ENCODE measurements at places on chromosomes 7 and 10. TPM values are rescaled to one million over a fixed set of nuclear protein-coding genes. Genes with fewer than 3 reads are reported as not detected.

The CALML5 gene
- not detected for total RNA-seq

The WNT2 gene
- total RNA-seq: not detected

The CHAT gene
- not detected for total RNA-seq

The NKX1-2 gene
- total RNA-seq: 34.9 TPM

The TLX1 gene
- total RNA-seq: not detected

The PDSS1 gene
- 18.2 TPM for total RNA-seq

The KLF14 gene
- not detected for total RNA-seq

The PIP gene
- total RNA-seq: not detected

The AMPH gene
- total RNA-seq: 12.1 TPM

The MAGI2 gene
- total RNA-seq: 27.3 TPM

The MSS51 gene
- 1.9 TPM for total RNA-seq

The PDE1C gene
- total RNA-seq: 0.67 TPM

The TAS2R5 gene
- 1.5 TPM for total RNA-seq

The IKZF1 gene
- 0.71 TPM for total RNA-seq

The AKR1C3 gene
- total RNA-seq: 4.6 TPM

The LZTS2 gene
- total RNA-seq: 79.3 TPM

The TOMM7 gene
- 406 TPM for total RNA-seq
